NCI-H774 (cell line): ENCODE measurements at places on chromosomes 5 and 9.
A peak's percentile ranks its signal among the peaks of the same experiment; 100 is the strongest.

- no peak for DNase-seq
These were observed 204.0 kb downstream of the KCNN2 start for GRCh38 chr5:114565871-114566270.

DNA sequence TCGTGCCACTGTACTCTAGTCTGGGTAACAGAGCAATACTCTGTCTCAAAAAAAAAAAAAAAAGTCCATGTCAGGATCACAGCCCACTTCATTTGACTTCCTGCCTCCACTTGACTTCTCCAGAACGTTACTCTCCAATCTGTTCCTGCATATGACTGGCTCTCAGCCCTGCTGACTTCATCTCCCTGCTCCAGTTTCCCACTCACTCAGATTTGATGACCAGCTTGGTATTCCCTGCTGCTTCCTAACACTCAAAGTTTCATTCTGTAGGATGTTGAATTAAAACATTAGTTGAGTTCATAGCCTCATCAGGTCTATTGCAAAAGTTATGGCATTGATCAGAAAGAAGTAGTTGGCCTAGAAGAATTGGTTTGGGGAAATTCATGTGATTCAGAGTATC, 52.3 kb downstream of the UGCG start:
- no peak for DNase-seq

GRCh38 chr5:150630461-150631325, 9.8 kb upstream of the SYNPO start:
- no peak for DNase-seq

DNA sequence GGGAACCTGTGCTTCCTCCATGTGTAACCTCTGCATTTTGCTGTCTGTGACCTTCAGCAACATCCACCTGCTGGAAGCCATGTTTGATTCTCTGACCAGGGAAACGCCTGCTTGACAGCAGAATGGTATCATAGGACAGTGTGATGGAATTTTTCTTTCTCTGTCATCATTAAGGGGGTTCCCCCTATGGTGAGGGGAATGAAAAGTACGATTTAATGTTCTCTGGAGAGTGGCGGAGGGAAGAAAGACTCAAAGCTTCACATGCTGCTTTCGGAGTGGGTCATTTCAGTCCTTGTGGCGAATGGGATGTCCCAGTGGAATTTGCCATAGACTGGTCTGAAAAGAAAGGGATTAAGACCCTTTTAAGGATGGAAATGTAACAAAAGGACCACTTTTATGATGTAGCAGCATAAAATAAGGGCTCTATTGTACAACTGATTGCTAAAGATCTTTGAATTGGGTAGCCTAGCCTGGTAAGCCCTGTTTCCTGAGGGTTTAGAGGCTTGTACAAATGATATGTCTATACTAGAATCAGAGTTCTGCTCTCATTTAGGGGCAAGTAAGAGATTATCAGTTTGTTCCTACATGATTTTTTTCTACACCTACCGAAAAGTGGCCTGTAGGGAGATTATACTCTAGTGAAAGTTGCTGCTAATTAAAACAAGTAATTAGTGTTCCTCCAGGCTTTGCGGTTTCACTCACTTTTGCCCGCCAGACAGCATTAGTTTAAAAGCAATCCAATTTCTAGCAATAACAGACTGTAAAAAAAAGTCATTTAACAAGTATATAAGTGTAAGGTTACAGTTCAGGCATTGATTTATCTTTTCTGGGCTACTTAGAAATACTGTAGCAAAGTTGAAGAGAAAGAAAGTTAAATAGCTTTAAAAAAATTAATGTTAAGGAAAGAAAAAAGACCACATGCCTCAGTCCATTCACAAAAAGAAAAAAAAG, 904.5 kb downstream of the NR2F1-AS1 start:
- no peak for DNase-seq

DNA sequence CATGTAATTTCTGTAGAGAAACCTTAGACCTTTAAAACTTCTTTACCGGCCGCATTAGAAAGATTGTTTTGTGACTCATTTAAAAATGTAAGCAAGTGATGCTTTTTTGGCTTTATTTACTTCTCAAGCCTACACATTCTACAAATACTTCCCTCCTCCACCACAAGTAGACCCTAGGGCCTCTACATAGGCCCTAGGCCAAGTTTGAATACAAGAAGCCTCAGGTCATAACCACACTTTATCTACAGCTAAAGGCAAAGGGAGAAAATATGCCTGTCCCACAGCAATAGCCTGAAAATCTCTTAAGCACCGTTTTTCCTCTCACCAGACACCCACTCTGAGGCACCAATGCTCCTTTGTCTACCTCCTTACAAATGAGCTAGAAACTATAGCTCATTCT, 53.9 kb downstream of the CSNK1A1 start:
- no peak for DNase-seq

DNA sequence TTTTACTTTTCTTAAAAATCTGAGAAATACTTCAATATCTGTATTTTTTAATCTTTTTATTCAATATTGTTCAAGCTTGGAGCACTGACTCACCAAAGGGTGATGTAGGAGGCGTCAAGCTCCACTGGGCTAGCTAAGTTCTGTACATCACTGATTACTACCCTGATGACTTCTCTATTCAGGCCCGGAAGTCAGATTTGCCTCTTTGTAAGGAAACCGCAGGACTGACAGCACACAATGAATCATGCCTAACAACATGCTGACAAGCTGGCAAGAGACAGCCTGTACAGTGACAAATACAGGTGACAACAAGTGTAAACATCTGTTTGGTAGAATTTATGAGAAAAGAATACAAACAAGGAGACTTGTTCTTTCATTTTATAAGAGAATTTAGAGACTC, 627.9 kb upstream of the RORB start:
- peak; percentile 57 for DNase-seq

DNA sequence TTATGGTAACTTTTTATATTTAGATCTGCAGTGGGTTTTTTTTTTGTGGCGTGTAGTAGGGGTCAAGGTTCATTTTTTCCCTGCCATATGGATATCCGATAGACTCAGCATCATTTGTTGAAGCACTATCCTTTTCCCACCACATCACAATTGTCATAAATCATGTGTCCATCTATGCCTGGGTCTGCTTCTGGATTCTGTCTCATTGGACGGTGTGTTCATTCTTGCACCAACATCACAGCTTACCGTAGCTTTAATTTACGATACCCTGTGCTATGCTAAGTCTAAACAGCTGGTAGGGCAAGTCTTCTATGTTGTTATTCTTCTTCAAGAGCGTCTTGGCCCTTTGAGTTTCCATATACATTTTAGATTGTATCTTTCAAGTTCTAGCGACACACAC, 175.0 kb downstream of the RGS3 start:
- DNase-seq: no peak

DNA sequence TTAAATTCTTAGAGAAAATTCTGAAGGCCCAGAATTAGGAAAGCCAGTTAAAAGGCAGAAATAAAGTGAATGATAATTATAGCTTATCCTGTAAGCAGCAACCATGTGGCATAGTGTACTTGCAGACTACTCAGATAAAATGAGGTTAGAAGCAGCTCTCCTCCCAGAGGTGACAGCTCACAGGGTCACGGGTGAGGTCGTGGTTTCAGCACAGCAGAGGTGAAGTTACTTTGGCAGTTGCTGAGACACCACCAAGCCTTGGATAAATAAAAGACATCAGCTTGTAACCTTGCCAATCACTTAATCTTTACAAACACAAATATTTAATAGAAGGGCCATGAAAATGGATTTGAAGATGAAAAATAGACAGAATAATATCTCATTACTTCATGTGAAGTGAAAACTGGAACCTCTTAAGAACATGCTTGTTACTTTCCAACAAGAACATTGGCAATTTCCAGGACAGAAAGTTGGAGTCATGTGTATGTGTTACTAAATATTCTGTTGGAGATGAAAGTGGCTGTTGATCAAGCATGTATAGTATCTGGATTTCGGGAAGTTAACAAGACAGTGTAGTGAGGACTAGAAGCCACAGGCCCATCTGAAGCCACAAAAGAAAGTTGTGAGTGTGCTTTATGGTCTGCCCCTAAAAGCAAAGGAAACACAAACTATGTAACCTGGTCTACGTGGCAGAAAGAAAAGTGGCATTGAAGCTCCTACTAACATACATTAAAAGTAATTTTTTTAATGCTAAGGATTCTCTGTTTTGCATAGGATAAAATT, 134.4 kb downstream of the ERCC6L2 start:
- DNase-seq: no peak

DNA sequence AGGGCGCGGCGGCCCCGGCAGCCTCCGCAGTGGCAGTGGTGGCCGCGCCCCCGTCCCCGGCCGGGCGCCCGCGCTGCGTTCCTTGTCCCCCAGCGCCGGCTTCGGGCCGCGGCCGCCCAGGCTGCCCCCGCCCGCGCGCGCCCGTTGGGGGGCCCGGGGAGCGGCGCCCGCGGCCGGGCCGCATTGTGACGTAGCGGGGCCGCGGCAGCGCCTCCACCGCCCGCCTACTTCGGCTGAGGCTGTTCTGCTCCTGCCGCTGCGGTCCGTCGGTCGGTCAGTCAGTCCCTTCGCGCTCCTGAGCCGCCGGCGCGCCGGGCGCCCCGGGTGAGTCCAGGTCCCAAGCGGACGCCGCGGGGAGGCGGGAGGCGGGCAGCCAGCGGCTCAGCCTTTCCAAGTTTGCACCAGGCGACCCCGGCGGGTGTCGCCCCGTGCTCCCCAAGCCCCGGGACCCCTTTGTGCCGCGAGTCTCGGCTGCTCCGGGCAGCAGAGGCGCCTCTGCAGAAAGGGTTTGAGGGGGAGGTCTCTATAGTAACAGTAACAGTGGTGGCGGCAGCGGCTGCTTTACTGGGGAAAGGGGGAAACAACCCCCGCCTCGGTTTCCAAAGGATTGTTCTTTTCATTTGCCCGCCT, at the start of gene SNCAIP:
Gene SNCAIP, plus strand, starts transcription at position 277 of the 630 bp plus-strand sequence. CDS start 78,898 bp downstream, outside the sequence.
- DNase-seq: peak; percentile 52

- DNase-seq: no peak
These were observed 15.3 kb downstream of the ZNF462 start for GRCh38 chr9:106878081-106878837.

- DNase-seq: no peak
These were observed 26.9 kb downstream of the NEURL1B start for GRCh38 chr5:172667786-172668593.

GRCh38 chr9:90904706-90905478, 103.3 kb downstream of the SYK start:
- DNase-seq: peak; percentile 15

GRCh38 chr5:74851684-74852353, 14.4 kb downstream of the FAM169A start:
- no peak for DNase-seq

DNA sequence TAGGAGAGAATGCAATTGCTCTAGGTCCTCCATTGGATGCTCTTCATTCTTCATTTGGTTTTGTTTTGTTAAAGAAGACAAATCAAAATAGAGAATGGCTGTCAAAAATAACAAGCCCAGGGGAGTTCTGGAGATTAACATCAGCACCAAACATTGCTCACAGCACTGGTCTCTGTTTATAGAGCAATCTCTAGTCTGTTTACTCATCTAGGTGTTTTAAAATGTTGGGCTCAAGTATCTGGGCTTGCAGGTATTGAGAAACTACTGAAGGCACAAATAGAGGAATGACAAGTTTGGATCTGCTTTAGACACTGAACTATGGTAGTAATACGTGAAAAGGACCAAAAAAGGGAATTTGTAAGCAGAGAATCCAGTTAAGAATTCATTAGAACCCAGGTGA, 77.0 kb upstream of the TMC1 start:
- no peak for DNase-seq

DNA sequence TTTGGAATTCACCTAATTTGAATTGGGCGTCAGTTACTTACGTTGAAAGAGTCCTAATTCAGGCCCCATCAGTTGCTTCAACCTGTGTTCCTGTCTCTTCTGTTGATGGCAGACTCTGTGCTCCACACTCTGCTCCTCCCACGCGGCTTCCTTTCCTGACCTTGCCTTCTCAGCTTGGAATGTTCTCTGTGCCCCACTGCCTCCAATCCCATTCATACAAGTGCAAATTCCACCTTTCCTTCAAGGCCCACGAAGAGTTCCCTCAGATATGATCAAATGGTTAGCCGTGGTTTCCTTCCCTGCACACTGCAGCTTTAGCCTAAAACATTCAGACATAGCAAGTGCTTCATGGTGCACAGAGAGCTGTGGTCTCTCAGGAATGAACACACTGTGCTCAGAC, 65.7 kb downstream of the SREK1 start:
- DNase-seq: no peak

GRCh38 chr5:9112520-9113291, 433.2 kb downstream of the SEMA5A start:
- no peak for DNase-seq

DNA sequence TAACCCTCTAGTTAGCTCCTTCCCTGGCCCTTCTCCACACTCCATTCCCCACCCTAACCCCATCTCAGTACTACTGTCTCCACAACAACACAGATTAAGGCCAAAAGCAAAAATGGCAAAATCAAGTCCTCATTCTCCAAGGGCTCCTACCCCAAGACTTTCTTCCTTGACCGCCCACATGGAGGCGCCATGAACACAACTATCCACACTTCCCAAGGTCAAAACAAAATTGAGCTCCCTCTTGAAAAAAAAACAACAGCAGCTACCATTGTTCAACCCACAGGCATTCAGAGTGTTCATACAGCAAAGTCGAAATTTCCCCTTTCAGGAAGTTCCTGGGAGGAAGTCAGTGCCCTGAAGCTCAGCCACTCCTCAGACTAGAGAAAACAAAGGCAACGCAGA, 54.4 kb downstream of the GNAQ start:
- DNase-seq: no peak

DNA sequence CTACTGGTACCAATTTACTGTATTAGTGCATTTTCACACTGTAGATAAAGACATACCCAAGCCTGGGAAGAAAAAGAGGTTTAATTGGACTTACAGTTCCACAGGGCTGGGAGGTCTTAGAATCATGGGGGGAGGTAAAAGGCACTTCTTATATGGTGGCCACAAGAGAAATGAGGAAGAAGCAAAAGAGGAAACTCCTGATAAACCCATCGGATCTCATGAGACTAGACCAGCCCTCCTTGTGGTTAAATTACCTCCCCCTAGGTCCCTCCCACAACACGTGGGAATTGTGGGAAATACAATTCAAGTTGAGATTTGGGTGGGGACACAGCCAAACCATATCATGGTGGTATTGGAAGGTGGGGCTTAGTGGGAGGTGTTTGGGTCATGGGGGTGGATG, 56.5 kb upstream of the SPDL1 start:
- DNase-seq: no peak

DNA sequence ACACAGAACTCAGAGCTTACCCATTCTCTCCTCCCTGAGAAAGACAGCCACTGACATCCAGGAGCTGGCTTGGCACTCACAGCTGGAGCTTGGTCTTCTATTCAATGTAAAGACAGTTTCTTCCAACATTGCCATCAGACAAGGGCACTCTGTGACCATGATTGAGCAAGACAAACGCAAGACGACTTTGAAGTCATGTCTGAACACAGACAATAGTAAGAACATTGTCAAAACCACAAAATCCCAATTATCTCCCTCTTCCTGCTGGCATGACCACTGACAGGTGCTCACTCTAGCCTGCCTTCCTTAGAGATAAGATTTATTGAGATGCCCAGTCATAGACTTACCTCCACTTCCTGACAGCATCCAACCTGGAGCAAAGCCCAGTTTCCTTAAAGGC, 328.0 kb downstream of the MSX2 start:
- DNase-seq: no peak

- no peak for DNase-seq
These were observed 93.2 kb downstream of the NLN start for GRCh38 chr5:65815161-65815560.

GRCh38 chr5:38453506-38453905, 102.9 kb downstream of the LIFR start:
- DNase-seq: no peak
